BJ (cell line): ENCODE measurements at places on chromosomes 7 and 10. TPM values are rescaled to one million over a fixed set of nuclear protein-coding genes. Genes with fewer than 3 reads are reported as not detected.

GRCh38 chr7:22665923-22666322 is 61.1 kb upstream of the IL6 start:
- DNase-seq = no peak

The EGFR gene
- 22.9 and 34.0 TPM in 2 replicates for polyA plus RNA-seq

The SEC61A2 gene
- polyA plus RNA-seq = 6.8 and 8.5 TPM in 2 replicates

GRCh38 chr10:57699944-57700343 is 567.8 kb downstream of the IPMK start:
- no peak for DNase-seq

DNA sequence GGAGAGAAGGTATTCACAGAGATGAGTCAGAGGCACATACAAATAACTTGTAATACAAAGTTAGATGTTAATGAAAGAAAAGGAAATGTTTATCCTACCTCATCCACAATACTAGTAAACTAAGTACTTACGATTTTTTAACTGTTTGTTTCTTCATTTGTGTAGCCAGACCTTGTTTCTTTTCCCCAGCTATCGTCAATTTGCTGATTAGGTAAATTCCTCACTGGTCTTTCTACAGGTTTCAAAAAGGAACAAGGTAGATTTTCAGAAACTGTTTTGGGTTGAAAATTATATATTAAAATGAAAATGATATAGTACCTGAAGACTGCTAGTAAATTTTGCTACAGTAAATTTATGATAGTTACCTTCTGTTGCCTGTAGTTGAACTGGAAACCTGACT is 56.6 kb downstream of the PON1 start:
- DNase-seq = no peak

The ZNF736 gene
- 2.9 and 4.7 TPM in 2 replicates for polyA plus RNA-seq
